Stimulated activated CD4-positive, alpha-beta T cell treated with anti-CD3 and anti-CD28 coated beads, Interleukin-2, amount 100 ng/mL, for 24 hours (primary cell): ENCODE measurements at places on chromosomes 5 and 9.

DNA sequence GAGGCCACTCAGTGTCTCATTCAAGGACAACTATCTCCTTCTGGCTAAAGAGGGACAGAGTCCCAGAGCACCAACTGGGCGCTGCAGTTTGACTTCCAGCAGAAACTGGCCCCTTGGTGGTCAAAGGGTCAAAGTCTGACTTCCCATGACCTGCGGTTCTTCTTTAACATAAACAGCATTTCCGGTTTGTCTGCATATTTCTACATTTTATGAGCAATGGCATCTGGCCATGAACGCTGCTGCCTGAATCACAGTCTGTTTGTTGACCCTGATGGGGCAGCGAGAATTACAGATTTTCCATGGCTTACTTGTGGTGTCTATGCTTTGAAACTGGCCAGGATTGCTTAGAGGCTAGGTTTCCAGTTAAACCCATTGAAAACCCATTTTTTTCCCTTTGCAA lies 1.3 kb downstream of the TNFSF15 start:
- DNase-seq = no peak

DNA sequence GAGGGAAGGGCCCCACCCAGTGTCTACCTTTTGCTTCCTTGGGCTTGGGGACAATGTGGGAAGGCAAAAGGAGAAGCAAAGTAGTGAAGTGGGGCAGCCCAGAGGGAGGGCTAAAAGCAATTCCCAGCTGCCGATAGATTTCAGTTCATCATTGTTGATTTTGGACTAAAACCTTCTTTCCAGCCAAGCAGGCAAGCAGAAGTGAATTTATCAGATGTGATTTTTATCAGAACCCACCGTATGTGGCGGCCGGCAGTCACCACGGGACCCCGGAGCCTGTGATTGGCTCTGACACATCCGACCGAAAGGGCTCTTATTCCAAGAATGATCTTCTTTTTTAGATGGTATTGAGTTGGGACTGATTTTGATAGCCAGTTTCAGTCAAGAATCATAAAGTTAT lies 559.9 kb downstream of the PSAT1 start:
- no peak for DNase-seq

GRCh38 chr9:111938427-111938800 lies 41.8 kb downstream of the UGCG start:
- DNase-seq = no peak

- DNase-seq = no peak
These were observed 670.5 kb upstream of the RGMB start for GRCh38 chr5:98102936-98103335.

GRCh38 chr9:35499029-35499700 lies 9.3 kb downstream of the RUSC2 start:
- DNase-seq = no peak

- no peak for DNase-seq
These were observed 928 bp downstream of the HACD4 start for GRCh38 chr9:21030389-21031035.
